T1000 (cell line): ENCODE measurements at places on chromosomes 6 and 20.

- no peak for DNase-seq
These were observed 134.4 kb upstream of the HMGCLL1 start for GRCh38 chr6:55713436-55713835.

DNA sequence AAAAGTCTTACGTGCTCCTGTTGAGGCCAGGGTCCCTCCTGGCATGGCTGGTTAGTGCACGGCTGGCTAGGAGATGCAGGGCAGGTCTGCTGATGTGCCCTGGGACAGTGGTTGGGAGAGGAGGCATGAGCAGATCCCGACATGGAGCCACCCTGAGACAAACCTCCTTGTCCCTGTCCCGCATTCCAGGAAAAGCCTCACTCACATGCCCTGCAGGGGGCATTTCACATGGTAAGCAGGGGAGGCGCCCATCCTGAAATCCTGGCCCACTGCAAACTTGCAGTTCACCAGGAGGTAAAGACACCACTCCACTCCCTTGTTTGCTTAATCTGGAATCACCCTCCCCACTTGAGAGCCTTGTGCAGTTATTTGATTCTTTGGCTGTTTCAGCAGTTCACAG is 116.7 kb upstream of the SLC24A3 start:
- no peak for DNase-seq

DNA sequence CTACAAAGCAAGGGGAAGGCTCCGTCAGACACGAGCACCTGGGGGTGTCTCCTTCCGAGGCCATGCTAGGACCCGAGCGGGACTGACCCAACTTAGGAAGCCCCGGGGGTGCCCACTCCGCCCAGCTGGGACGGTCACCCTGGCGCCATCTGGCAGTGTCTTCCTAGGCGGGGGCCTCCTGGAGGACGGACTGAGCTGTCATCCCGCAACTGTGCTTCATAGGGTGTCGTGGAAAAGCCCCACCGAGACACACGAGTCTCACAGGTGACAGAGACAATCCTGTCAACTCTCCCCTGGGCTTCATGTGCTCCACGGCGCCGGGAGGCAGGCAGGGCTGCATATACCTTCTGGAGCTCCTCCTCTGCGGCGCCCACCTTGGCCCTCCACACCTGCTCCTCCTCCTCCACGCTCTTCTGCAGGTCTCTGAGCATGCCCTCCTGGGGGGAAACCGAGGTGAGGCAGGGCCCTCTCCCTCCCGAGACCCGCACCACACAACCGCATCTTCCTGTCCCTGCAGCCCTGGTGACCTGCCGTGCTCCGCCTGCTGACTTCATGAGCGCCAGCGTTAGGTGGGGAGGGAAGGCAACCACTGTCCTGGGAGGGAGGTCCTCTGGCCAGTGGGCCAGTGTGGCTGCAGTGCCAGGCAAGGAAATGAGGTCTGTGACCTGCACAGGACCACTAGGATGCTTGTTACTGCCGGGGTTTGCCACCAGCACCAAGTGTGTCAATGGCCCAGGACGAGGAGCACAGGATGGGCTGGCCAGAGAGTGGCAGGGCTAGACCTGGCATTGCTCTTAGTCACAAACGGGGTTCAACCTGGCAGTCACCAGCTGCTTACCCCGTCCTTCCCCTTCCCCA is 50.7 kb downstream of the DSTN start:
- no peak for DNase-seq

GRCh38 chr6:65566117-65566516 is 140.9 kb downstream of the EYS start:
- DNase-seq, result no peak

DNA sequence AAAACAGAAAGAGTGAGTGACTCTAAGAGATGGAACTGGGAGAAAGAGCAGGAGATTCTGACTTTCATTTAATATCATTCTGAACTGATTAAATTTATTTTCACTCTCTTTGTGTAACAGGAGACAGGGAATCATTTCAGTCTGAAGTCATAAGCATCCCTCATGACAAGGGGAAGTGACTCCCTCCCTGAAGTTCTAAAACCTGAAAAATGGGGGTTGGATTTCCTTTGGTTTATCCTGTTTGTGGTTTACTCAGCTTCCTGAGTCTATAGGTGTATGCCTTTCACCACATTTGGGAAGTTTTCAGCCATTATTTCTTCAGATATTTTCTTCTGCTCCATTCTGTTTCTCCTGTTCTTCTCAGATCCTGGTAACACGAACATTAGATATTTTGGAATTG is 3.4 kb upstream of the FKBP1A start:
- DNase-seq, result no peak

DNA sequence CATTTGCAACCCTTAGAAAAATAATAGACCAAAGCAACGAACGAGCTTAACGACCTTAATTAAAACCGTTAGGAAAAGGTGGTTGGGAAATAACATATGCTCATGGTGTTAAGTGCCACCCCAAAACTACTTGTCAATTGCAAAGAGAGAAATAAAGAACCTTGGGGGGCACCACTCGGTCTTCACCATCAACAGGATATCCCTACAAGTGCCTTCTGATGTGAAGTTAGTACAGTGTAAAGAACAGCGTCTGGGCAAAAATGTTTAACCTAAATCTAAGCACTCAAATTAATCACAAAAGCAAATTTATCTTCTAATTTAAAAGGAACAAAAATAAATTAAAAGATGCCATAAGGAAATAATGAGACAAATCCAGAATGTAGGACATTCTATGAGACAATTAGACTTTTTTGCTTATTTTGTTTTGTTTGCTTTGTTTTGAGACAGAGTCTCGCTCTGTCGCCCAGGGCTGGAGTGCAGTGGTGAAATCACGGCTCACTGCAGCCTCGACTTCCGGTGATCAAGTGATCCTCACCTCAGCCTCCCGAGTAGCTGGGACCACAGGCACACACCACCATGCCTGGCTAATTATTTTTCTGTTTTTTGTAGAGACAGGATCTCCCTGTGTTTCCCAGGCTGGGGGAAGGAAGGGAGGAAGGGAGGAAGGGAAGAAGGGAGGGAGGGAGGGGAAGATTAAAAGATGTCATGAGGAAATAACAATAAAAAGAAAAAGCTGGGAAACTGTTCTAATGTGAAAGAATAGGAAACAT is 41.3 kb upstream of the BTN3A2 start:
- no peak for DNase-seq

GRCh38 chr6:45507186-45507585 is 129.5 kb upstream of the SUPT3H start:
- no peak for DNase-seq

- no peak for DNase-seq
These were observed 13.5 kb downstream of the STK35 start for GRCh38 chr20:2114990-2115681.

DNA sequence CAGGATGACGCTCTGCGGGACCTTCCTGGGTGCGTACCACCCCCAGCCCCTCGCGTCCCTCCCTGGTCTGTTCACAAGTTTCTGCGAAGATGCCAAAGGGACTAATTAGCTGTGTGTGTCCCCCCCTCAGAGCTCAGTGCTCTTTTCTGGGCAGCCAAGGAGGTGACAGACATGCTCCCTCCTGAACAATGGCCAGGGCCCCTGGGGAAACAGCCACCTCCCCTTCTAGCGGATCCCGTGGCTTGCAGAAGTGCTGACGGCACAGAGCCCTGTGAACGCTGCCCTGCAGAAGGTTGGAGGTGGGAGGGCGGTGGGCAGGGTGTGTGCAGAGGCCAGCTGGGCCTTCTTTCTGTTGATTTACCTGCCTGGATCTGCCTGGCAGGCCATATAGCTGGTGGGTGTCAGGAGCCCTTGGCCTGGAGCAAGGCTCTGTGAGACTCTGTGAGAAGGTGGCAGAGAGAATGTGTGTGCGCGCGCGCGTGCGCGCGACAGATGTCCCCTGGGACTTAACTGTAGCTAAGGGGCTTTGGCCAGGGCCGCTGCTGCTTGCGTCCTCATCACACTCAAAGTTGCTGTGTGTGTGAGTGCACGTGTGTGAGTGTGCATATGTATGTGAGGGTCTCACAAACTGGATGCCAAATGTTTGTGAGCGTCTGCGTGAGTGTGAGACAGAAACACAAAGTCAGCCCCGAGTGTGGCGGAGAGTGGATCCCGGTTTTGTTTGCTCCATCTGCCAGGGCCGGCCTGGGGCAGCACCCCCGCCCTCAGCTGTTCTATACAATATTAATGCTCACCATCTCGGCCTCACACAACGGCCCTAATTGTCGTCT is 3.5 kb upstream of the MYT1 start:
- DNase-seq, result no peak

DNA sequence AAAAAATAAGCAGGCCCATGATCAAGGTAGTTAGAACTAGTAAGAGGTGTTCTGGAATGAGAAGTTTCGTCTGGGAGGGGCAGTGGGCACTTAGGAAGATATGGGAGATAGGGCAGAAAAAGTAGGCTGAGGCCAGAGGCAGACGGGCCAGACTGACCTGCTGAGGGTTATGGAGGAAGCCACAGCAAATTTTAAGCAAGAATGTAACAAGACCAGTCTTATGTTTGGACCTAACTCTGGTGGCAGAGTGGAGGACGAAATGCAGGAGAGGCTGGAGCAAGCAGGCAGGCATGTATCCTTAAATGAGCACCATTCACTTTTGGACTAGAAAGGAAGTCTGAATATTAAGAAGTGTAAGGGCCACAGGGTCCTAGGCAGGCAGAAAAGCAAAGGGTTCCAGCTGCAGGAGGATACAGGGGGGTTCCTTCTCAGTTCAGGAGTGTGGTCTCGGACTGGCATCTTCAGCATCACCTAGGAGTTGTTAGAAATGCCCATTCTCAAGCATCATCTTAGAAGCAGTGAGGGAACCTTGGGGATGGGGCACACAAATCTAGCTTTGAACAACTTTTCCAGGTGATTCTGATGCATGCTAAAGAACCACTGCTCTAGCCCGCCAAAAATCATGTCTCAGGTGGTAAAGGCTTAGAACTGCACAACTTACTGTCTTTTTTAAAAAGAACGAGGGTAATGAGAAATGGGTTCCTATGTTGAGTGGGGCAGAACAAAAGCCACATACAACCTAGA is 1.7 kb upstream of the DSTN start:
- DNase-seq, result no peak

DNA sequence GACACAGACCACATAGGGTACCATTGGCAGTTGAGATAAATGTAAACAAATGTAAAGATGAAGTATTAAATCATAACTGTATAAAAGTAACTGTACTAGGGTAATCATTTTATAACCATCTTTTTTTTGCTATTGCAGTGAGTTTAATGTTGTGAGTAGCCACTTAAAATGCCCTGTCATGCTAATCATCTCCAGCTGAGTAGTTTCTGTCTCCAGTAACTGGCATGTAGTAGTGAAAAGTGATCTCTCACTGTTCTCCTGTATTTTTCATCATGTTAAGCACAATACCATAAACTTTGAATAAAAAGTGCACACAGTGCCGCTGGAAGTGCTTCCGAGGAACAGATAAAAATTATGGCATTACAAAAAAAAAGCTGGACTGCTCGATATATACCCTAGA is 45.0 kb upstream of the OPRM1 start:
- no peak for DNase-seq

DNA sequence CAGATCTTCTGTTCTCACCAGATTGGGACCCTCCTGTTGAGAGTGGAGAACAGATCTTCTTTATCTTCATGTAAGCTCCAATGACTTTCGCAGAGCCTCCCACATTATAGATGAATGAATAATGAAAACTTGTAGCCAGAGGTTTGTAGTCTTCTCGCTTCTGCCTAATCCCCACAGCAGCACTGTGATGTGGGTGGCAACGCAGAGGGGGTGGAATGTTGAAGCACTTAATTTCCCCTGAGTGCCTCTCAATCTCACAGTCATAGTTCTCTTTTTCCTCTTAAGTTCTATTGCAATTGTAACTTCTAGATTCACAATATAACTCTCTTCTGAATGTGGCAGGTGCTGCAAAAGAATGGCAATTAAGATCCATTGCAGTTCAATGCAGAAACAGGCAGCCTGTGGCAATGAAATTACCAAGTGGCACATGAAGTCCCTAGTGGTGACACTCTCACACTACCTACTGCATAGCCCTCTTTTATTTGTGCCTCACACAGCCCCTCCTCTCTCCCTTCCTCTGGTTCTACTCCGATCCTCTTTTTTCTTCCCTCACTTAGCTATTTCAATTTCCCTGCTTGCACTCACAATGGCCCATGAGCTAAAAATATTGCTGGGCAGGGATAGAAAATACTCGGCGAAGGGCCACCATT is 281.9 kb downstream of the UBE3D start:
- DNase-seq, result no peak

- no peak for DNase-seq
These were observed 14.4 kb upstream of the RNASET2 start for GRCh38 chr6:166970776-166971175.

DNA sequence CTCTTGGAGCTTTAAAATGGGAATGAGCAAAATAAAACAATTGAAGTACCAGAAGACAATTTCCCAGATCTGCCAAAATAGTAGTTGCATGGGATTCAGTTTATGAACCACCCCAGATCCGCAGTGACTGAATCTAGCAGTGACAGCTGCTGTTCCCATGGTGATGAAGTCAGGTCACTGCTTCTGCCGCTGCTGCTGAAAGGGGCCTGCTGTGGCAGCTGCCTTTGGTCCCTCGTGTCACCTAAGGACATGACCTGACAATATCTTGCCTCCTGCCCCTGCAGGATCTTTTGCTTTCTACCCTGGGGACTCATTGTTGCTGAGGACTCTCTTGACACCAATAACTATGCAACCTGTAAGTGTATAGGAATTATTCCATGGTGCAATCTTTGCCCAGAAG is 34.3 kb upstream of the OGFRL1 start:
- no peak for DNase-seq

- no peak for DNase-seq
These were observed 255.0 kb downstream of the DLL1 start for GRCh38 chr6:170035901-170036304.

- DNase-seq, result no peak
These were observed 1.4 kb downstream of the C20orf96 start for GRCh38 chr20:288956-289692.

GRCh38 chr6:100731411-100731810 is 149.7 kb downstream of the ASCC3 start:
- no peak for DNase-seq

GRCh38 chr6:1519597-1519996 is 90.1 kb upstream of the FOXC1 start:
- no peak for DNase-seq

GRCh38 chr20:6829510-6830116 is 62.1 kb downstream of the BMP2 start:
- DNase-seq, result no peak

GRCh38 chr20:63588641-63589041 is 14.6 kb upstream of the HELZ2 start:
- no peak for DNase-seq

GRCh38 chr6:113526553-113526952 is 330.6 kb upstream of the MARCKS start:
- DNase-seq, result no peak

DNA sequence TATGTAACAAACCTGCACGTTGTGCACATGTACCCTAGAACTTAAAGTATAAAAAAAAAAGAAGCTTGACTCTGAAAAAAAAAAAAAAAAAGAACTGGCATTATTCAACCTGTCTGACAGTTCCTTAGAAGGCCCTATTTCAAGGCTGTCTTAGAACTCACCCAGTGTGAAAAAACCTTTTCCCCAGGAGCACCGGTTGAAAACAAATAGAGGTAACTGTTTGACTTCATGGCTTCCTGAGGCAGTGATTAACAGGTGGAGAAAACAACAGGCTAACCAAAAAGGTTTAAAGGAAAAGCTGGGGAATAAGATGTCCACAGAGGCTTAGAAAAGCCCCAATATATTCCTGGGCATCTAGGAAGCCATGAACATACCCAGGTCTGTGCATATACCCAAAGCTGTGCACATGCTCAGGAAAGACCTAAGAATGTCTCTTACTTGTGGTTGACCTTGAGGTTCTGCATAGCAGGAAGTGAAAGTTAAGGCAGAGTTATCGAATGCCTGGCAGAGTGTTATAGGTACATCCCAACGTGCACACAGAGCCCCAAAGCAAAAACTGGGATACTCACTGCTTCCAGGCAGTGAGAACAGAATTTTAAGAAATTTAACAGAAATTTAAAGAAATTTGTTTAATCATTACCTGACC is 7.0 kb downstream of the UQCC1 start:
- DNase-seq, result no peak
